Peyer's patch (tissue), 4 donors: ENCODE measurements at places on chromosomes 2 and 18. TPM values are rescaled to one million over a fixed set of nuclear protein-coding genes. Genes with fewer than 3 reads are reported as not detected.

DNA sequence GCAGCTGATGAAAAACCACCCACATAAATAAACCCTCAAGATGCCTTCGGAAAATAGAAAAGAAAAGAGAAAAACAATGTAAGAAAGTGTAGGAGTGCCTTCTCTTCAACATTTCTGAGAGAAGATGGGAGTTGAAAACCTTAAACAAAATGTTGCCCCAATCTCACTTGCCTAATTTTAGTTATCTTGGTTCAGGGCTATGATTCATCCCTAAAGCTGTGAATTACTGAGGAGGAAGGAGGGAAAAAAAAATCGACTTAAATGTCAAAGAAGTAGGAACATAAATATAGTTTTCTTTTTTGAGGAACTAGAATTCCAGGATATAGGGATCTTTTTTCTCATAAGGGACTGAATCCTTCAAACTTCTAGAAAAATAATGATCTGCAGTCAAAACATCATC is 360.3 kb downstream of the TGIF1 start:
- no peak for DNase-seq
- no peak overlapping the region for H3K27ac ChIP-seq
- H3K27me3 ChIP-seq: no peaks in the 10 kb centered on the region
- H3K4me1 ChIP-seq: no peaks in the 10 kb centered on the region

Gene CHRNG
- total RNA-seq: not detected

DNA sequence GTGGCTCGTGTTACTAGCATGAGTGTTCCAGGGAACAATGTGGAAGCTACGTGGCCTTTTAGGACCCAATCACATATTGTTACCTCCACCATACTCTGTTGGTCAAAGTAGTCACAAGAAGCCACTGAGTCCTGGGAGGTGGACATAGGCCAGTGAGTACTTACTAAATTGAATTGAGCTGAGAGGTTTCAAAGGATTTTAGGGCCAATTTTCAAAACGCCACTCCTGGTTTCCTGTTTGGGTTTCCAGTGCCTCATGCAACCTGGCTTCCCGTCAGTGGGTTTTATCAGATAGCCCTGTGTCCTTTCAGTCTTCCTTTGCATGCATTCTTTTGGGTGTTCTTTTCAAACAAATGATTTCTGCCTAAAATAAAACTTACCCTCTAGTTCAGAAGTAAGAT is 56.3 kb downstream of the FBLN7 start:
- H3K27me3 ChIP-seq: no peaks in the 10 kb centered on the region
- DNase-seq: no peak
- H3K36me3 ChIP-seq: no peaks in the 10 kb centered on the region
- no peaks in the 10 kb centered on the region for H3K4me1 ChIP-seq
- H3K27ac ChIP-seq: no peak overlapping the region
- H3K4me3 ChIP-seq: no peak overlapping the region

- H3K4me1 ChIP-seq: no peaks in the 10 kb centered on the region
- no peak overlapping the region for H3K27ac ChIP-seq
- no peak for DNase-seq
- H3K27me3 ChIP-seq: no peaks in the 10 kb centered on the region
These were observed 294.9 kb upstream of the CYRIA start for GRCh38 chr2:16960579-16960978.

Gene SMC6
- 31.0 TPM for total RNA-seq

- H3K4me1 ChIP-seq: no peaks in the 10 kb centered on the region
- no peak overlapping the region for H3K4me3 ChIP-seq
- no peak for DNase-seq
- H3K27me3 ChIP-seq: no peaks in the 10 kb centered on the region
- H3K36me3 ChIP-seq: peaks cover 3% of the 10 kb centered on the region
- H3K27ac ChIP-seq: no peak overlapping the region
These were observed 8.4 kb downstream of the FLACC1 start for GRCh38 chr2:201348758-201349157.

Gene UGT1A3
- 5.8 TPM for total RNA-seq

Gene CELF4
- 4.8 TPM for total RNA-seq

DNA sequence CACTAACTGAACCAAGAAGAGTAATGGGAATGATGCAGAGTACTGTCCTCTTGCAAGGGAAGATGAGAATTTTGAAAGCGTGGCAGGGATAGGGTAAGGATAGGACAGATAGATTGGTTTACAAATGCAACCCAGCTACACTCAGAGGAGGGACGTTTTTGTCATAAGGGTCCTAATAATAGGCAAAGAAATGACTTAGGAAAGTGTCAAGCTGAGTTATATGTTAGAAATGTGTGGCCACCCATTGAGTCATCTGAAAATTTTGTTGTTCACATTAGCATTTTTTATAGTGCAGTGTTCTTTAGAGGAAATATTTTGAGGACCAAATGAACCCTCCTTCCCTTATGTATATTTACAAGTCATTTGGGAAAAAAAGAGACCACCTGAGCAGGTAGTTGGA is 137.5 kb downstream of the PHLPP1 start:
- no peak overlapping the region for H3K4me3 ChIP-seq
- DNase-seq: no peak
- no peak overlapping the region for H3K27ac ChIP-seq
- H3K36me3 ChIP-seq: no peaks in the 10 kb centered on the region
- H3K4me1 ChIP-seq: no peaks in the 10 kb centered on the region

DNA sequence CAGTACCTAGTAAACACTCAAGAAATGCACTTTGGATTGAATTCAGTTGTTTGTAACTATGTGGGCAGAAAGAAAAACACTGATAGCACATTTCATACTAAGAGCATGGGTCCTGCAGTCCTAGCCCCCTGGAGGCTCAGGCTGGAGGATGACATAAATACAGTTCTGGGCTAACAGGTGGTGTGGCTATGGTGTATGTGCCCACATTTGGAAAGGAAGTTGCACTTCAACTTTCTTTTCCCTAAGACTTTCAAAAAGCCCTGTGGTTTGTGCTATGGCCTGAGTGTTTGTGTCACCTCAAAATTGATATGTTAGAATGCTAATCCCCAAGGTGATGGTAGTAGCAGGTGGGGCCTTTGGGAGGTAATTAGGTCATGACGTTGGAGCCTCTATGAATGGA is 218.2 kb downstream of the CDCA7 start:
- no peaks in the 10 kb centered on the region for H3K4me1 ChIP-seq
- no peak for DNase-seq
- no peak overlapping the region for H3K27ac ChIP-seq
- no peaks in the 10 kb centered on the region for H3K27me3 ChIP-seq
- H3K36me3 ChIP-seq: no peaks in the 10 kb centered on the region
- no peak overlapping the region for H3K4me3 ChIP-seq

- H3K4me3 ChIP-seq: no peak overlapping the region
- peak overlapping the region; percentile 82 for H3K27ac ChIP-seq
- peak; percentile 69 for DNase-seq
- no peaks in the 10 kb centered on the region for H3K36me3 ChIP-seq
- no peaks in the 10 kb centered on the region for H3K27me3 ChIP-seq
These were observed 378.8 kb downstream of the PTPRM start for GRCh38 chr18:7945882-7946281.

DNA sequence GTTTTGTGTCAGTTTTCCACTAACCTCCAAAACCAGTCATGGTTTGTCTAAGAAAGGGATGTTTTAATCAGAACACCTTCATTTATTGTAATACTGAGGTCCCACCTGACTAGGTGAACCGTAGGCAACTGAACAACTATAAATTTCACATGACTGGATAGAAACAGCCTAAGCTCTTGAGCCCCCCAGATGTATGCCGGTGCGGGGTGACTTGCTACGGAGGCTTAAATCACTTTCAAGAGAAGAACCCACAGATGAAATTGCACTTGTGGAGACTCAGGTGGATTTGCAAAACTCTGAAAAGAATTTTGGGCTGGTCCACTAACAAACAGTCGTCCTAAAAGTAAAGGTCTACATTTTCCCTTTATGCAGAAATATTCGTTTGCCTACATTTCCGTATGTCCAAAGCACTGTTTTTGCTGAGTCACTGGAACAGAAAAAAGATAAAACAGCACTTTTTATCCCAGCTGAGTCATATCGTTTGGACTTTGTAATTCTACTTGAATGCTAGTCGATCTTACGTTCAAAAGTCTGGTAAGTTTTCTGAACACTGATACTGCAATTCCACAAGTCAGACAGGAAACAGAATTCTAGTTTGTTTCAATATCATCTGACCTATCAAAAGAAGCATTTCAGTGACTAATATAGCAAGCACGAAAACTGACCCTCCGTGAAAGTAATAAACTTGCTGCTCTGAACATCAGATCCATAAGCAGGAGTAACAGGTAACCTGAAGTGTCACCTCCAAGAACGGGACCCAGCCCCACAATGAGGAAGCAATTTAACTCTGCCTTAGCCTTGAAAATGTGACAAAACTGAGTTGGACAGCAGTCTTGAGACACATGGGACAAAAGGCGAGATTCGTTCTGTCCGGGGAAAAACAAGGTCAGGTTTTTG is 18.1 kb downstream of the ZNF516 start:
- no peaks in the 10 kb centered on the region for H3K36me3 ChIP-seq
- no peaks in the 10 kb centered on the region for H3K27me3 ChIP-seq
- DNase-seq: no peak
- H3K27ac ChIP-seq: peak overlapping the region; percentile 74
- no peak overlapping the region for H3K4me3 ChIP-seq

GRCh38 chr2:143056550-143056949 is 72.7 kb upstream of the ARHGAP15 start:
- H3K27me3 ChIP-seq: no peaks in the 10 kb centered on the region
- no peak overlapping the region for H3K27ac ChIP-seq
- DNase-seq: no peak
- H3K36me3 ChIP-seq: no peaks in the 10 kb centered on the region

DNA sequence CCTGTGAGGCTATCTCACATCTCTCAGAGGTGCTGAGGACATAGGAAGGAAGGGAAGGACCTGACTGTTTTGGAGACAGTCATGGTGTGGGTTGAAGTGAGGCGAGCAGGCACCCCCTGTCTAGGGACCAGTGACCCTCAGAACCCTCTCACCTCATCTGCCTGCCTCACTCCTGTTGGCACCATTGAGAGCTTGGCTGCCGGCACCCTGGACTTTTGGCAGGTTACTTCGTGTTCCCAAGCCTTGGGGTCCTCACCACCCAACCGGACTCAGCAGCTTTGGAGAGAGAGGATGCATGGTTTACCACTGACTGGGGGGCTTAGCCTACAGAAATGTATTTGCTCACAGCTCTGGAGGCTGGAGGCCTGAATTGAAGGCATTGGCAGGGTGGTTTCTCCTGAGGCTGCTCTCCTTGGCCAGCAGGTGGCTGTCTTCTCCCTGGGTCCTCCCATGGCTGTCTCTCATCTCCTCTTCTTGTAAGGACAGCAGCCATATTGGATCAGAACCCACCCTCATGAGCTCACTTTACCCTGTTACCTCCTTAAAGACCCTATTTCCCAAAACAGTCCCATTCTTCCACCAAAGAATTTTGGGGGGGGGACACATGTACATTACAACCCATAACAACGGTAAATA is 142.0 kb downstream of the TSN start:
- H3K36me3 ChIP-seq: no peaks in the 10 kb centered on the region
- DNase-seq: no peak
- no peak overlapping the region for H3K27ac ChIP-seq
- no peaks in the 10 kb centered on the region for H3K27me3 ChIP-seq

DNA sequence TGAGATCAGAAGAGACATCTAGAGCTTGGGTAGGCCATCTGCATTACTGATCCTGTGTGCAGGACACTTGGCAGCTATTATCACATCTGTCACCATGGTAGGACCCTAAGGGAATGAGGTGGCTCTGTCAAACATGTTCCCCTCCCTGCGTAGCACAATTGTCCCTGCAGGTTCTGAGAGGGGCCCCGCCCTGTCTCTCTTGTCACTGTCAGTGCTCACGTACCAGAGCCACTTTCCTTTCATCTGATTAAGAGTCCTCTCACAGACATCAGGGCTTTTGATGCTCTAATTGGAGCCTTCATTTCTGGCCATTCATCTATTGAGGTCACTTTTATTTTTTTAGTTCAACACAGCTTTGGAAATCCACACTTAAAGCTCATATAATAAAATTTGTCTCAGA is 38.5 kb downstream of the NEB start:
- no peaks in the 10 kb centered on the region for H3K27me3 ChIP-seq
- no peaks in the 10 kb centered on the region for H3K4me1 ChIP-seq
- no peak overlapping the region for H3K27ac ChIP-seq
- H3K4me3 ChIP-seq: no peak overlapping the region

Gene VWA3B
- 0.27 TPM for total RNA-seq

DNA sequence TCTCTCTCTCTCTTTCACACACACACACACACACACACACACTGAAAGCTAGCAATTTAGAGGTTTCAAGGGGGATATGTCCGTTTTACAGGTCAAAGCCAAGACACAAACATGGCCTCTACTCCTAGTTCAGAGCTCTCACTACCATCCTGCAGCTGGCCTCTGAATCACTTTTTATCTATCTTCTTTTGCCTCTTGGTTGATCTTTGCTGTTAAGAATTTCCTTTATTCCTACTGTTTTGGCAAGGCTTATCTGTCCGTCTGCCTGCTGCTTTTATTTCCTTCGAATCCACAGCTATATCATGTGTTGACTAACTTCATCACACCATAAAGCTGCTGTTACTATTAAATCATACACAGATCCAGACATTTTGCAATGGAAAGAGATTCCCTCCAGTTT is 543.0 kb downstream of the PLCL1 start:
- no peak overlapping the region for H3K4me3 ChIP-seq
- no peaks in the 10 kb centered on the region for H3K27me3 ChIP-seq
- H3K27ac ChIP-seq: no peak overlapping the region
- no peak for DNase-seq
- H3K4me1 ChIP-seq: no peaks in the 10 kb centered on the region
- H3K36me3 ChIP-seq: no peaks in the 10 kb centered on the region

Gene KIF1A
- total RNA-seq: 6.0 TPM

GRCh38 chr2:121390082-121390692 is 105.2 kb upstream of the TFCP2L1 start:
- no peak overlapping the region for H3K4me3 ChIP-seq
- no peak for DNase-seq
- H3K27me3 ChIP-seq: no peaks in the 10 kb centered on the region
- H3K4me1 ChIP-seq: no peaks in the 10 kb centered on the region
- no peaks in the 10 kb centered on the region for H3K36me3 ChIP-seq

GRCh38 chr18:24979235-24979634 is 372.7 kb downstream of the ZNF521 start:
- H3K4me1 ChIP-seq: no peaks in the 10 kb centered on the region
- DNase-seq: no peak
- H3K4me3 ChIP-seq: no peak overlapping the region
- H3K27me3 ChIP-seq: no peaks in the 10 kb centered on the region
- no peak overlapping the region for H3K27ac ChIP-seq

DNA sequence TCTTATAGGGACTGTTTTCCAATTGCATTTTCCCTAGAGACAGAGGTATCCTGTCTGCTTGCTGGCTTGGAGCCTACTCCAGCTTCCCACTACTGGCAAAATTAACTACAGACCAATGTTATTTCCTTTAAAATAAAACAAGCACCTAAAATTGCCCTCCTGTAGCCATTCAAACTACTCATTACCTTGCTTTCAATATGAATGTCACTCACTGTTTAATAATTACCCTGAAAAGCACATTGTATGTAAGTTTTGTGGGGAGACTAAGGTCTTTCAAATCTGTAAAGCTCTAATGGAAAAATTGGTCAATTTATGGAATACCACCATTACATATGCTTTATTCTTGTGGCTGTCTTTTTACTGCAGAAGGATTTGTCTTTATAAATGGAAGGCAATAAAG is 87.3 kb downstream of the DOCK10 start:
- no peak overlapping the region for H3K4me3 ChIP-seq
- H3K27me3 ChIP-seq: no peaks in the 10 kb centered on the region

Gene RMC1
- 15.7 TPM for total RNA-seq

- H3K4me3 ChIP-seq: no peak overlapping the region
- no peak for DNase-seq
- no peaks in the 10 kb centered on the region for H3K36me3 ChIP-seq
These were observed 42.2 kb upstream of the TBR1 start for GRCh38 chr2:161373942-161374341.

GRCh38 chr2:225367482-225367881 is 32.0 kb upstream of the NYAP2 start:
- no peak overlapping the region for H3K4me3 ChIP-seq
- no peak overlapping the region for H3K27ac ChIP-seq
- no peaks in the 10 kb centered on the region for H3K4me1 ChIP-seq
- no peak for DNase-seq
- H3K36me3 ChIP-seq: no peaks in the 10 kb centered on the region
- H3K27me3 ChIP-seq: no peaks in the 10 kb centered on the region

Gene CYS1
- 1.6 TPM for total RNA-seq
